ENCODE measurements at places on chromosomes 13 and 19. TPM values are rescaled to one million over a fixed set of nuclear protein-coding genes. Genes with fewer than 3 reads are reported as not detected.

IQCN gene
- total RNA-seq, result 62.3 TPM

RGS9BP gene
- total RNA-seq, result 2.4 TPM

ZIC2 gene
- total RNA-seq, result 6.9 TPM

SPIB gene
- total RNA-seq, result 0.24 TPM

GADD45GIP1 gene
- total RNA-seq, result 39.8 TPM

ETFB gene
- 146 TPM for total RNA-seq

ATCAY gene
- 4.8 TPM for total RNA-seq

ZNF578 gene
- 23.1 TPM for total RNA-seq

PPP1R15A gene
- 40.9 TPM for total RNA-seq

ELAVL3 gene
- 6.1 TPM for total RNA-seq

MYPOP gene
- total RNA-seq, result 9.4 TPM

HIPK4 gene
- total RNA-seq, result 13.7 TPM

CGB3 gene
- not detected for total RNA-seq

DNA sequence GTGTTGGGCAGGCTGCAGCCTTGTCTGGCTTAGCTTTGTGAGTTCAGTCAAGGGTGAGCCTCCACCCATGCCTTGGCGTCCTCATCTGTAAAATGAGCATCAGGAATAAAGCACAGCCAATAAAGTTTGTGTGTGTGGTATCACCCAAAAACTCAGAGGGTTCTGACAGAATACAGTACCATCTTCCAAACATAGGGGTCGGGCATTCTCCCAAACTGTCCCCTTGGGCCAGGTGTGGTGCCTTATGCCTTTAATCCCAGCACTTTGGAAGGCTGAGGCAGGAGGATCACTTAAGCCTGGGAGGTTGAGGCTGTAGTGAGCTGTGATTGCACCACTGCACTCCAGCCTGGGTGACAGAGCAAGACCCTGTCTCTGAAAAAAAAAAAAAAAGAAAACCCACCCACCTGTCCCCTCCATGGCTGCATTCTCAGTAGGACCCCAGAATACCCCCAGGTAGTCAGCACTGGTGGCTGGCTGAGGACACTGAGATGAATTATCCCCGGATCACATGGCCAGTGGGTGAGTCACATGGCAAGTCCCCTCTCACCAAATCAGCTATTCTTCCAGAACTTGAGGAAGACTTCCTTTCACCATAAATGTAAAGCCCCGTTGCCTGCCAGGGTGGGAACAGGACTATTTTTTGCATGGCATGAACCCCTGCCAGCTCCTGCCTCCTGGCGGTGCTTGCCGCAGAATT, 18.6 kb downstream of the POP4 start:
- no peaks in the 10 kb centered on the region for H3K27me3 ChIP-seq
- no peaks in the 10 kb centered on the region for H3K4me1 ChIP-seq
- H3K4me3 ChIP-seq, result no peak overlapping the region
- DNase-seq, result no peak
- H3K36me3 ChIP-seq, result no peaks in the 10 kb centered on the region

DNA sequence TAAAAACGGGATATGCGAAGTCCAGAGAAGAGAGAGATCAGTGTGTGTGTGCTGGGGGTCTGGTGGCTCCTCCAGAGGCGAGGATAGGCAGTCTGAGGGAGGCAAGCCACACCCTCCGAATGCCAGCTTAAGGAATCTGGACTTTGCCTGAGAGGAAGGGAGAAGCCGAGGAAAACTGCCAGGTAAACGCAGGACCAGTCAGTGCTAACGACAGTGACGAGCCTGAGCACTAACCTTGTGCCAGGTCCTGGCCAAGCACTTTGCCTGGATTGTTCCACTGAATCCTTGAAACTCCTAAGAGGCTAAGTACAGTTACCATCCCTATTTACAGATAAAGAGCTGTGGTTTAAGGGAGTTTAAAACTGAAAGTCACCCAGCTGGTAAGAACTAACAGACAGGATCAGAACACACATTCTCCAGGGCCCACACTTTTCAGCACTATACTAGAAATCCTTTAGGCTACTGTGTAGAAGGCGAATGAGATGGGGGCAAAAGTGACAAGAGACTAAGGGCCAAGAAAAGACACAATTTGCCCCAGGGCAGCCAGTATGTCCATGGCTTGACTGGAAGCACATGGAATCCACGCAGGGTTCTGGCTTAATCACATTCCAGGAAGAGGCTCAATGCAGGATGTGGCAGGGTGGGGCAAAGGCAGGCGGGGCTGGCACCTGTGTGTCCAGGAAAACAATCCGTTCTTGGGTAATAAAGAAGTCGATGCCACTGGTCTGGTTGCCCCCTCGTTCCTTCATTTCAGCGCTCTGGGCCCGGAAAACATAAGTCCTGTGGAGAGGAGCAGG, 15.1 kb downstream of the SMG9 start:
- H3K27ac ChIP-seq, result no peak overlapping the region
- no peaks in the 10 kb centered on the region for H3K36me3 ChIP-seq
- H3K4me1 ChIP-seq, result no peaks in the 10 kb centered on the region
- DNase-seq, result no peak
- H3K4me3 ChIP-seq, result no peak overlapping the region
- H3K27me3 ChIP-seq, result no peaks in the 10 kb centered on the region

- no peak overlapping the region for H3K27ac ChIP-seq
- H3K36me3 ChIP-seq, result no peaks in the 10 kb centered on the region
- H3K4me3 ChIP-seq, result no peak overlapping the region
- H3K27me3 ChIP-seq, result no peaks in the 10 kb centered on the region
Observed at GRCh38 chr13:37270226-37271001, 164.9 kb upstream of the CSNK1A1L start.

DNA sequence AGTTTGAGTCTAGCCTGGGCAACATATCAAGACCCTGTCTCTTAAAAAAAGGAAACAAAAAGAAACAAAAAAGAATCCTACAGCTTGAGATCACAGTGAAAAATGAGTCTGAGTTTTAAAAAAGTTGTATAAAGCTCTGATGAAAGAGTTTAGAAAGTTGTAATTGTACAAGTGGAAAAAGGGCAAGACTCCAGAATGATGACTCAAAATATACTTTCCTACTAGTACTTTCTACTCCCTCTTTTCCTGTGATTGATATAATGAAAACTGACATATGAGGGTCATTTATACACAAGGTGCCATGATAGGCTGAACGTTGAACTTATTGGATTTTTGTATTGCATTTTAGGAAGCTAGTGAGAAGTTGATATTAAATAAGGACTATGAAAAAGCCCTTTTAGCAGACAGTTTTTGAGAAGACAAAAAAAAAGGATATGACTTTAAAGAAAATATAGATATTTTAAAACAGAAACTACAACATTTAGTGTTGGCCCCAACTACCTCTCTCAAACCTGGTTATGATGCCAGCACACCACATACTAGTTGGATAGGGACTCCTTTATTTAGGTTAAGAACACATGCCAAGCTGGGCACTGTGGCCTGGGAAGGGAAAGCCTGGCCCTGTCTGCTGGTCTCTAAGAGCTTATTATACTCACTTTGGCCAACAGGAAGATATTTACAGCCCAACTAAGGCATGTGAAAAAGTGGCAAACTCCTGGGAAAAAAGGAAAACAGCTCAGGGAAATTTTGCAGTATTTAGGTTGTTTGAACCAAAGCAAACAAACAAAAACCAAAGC, 116.6 kb downstream of the KL start:
- H3K27me3 ChIP-seq, result no peaks in the 10 kb centered on the region
- no peaks in the 10 kb centered on the region for H3K36me3 ChIP-seq
- H3K27ac ChIP-seq, result no peak overlapping the region
- H3K4me3 ChIP-seq, result no peak overlapping the region

- H3K27me3 ChIP-seq, result no peaks in the 10 kb centered on the region
- H3K27ac ChIP-seq, result no peak overlapping the region
- DNase-seq, result peak; percentile 87
- H3K4me3 ChIP-seq, result peak overlapping the region; percentile 38
- H3K4me1 ChIP-seq, result no peaks in the 10 kb centered on the region
Observed at GRCh38 chr19:37855098-37855497, 51.3 kb downstream of the WDR87 start.

- no peak overlapping the region for H3K27ac ChIP-seq
- no peak overlapping the region for H3K4me3 ChIP-seq
- H3K4me1 ChIP-seq, result no peaks in the 10 kb centered on the region
- no peaks in the 10 kb centered on the region for H3K36me3 ChIP-seq
- no peaks in the 10 kb centered on the region for H3K27me3 ChIP-seq
- DNase-seq, result no peak
Observed at GRCh38 chr19:57419439-57419838, 8.5 kb downstream of the ZNF17 start.

- H3K36me3 ChIP-seq, result no peaks in the 10 kb centered on the region
- DNase-seq, result peak; percentile 32
- H3K27me3 ChIP-seq, result no peaks in the 10 kb centered on the region
- peak overlapping the region; percentile 25 for H3K27ac ChIP-seq
- H3K4me3 ChIP-seq, result no peak overlapping the region
Observed at GRCh38 chr13:50340551-50341287, 325.5 kb downstream of the KCNRG start.

GRCh38 chr13:95530178-95530577, 22.3 kb upstream of the CLDN10 start:
- DNase-seq, result no peak
- no peak overlapping the region for H3K27ac ChIP-seq
- H3K36me3 ChIP-seq, result no peaks in the 10 kb centered on the region
- H3K4me1 ChIP-seq, result no peaks in the 10 kb centered on the region
- H3K4me3 ChIP-seq, result no peak overlapping the region
- no peaks in the 10 kb centered on the region for H3K27me3 ChIP-seq

DNA sequence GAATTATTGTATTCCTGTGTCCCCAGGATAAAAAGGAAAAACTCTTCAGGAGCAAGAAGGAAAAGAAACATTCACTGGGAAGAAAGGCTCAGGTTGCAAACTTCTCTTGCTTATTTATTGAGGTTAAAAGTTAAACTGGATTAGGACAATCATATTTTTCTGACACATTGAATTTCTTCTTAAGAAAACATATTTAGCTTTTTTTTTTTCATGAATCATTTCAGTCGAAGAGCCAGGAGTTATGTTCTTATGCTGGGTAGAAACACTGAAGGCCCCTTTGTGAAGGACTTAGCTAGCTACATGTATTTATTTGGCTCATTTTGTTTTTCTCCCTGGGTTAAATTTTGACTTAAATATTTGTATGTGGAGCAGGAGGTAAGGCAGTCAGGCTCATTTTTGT, 434.0 kb downstream of the KLF5 start:
- no peak for DNase-seq
- H3K36me3 ChIP-seq, result no peaks in the 10 kb centered on the region
- H3K4me3 ChIP-seq, result no peak overlapping the region
- no peaks in the 10 kb centered on the region for H3K4me1 ChIP-seq
- no peaks in the 10 kb centered on the region for H3K27me3 ChIP-seq
- H3K27ac ChIP-seq, result no peak overlapping the region

- H3K36me3 ChIP-seq, result no peaks in the 10 kb centered on the region
- no peaks in the 10 kb centered on the region for H3K27me3 ChIP-seq
- no peak overlapping the region for H3K27ac ChIP-seq
- no peak for DNase-seq
- H3K4me3 ChIP-seq, result no peak overlapping the region
Observed at GRCh38 chr13:21998279-21998990, 327.6 kb downstream of the FGF9 start.

GRCh38 chr13:100753376-100753775, 78.8 kb upstream of the TMTC4 start:
- H3K36me3 ChIP-seq, result no peaks in the 10 kb centered on the region
- no peak overlapping the region for H3K4me3 ChIP-seq
- no peak overlapping the region for H3K27ac ChIP-seq
- DNase-seq, result no peak
- H3K4me1 ChIP-seq, result no peaks in the 10 kb centered on the region

DNA sequence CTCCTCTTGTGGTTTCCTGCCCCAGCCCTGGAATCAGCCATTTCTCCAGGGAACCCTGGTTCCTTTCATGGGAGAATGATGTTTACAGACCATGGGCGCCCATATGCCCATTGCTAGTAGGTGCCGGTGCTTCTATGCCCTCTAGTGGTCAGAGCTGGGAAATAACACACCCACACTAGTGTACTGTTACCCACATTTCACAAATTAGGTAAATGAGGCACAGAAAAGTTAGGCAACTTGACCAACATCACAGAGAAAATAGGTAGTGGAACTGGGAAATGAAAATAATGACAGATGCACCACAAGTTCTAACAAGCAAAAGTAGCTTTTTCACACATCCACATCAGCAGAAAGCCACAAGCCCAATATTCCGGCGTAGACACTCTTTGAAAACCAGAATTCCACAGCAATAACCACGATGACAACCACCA, 1.3 kb upstream of the CEACAM3 start:
- no peak overlapping the region for H3K4me3 ChIP-seq
- H3K27ac ChIP-seq, result no peak overlapping the region
- no peaks in the 10 kb centered on the region for H3K4me1 ChIP-seq
- H3K36me3 ChIP-seq, result no peaks in the 10 kb centered on the region
- no peaks in the 10 kb centered on the region for H3K27me3 ChIP-seq

- no peak for DNase-seq
- no peaks in the 10 kb centered on the region for H3K27me3 ChIP-seq
- no peak overlapping the region for H3K27ac ChIP-seq
- H3K4me3 ChIP-seq, result no peak overlapping the region
- H3K4me1 ChIP-seq, result no peaks in the 10 kb centered on the region
- H3K36me3 ChIP-seq, result no peaks in the 10 kb centered on the region
Observed at GRCh38 chr13:71672512-71672911, 194.5 kb downstream of the DACH1 start.

DNA sequence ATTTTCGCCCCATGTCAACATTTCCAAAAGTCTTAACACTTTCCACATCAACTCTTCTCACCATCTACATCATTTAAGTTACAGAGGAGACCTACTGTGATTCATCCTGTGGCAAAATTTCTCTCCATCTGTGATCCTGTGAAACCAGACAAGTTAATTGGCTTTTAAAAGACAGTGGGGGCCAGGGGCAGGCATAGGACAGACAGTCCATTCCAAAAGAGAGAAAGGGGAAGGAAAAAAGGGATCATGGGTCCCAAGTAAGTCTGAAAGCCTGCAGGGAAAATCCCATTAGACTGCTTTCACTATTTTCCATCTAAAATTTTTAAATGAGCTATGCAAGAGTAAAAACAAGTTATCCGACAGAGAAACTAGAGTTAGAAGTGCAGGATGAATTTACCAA, 121.0 kb downstream of the MRPL57 start:
- H3K36me3 ChIP-seq, result no peaks in the 10 kb centered on the region
- peak overlapping the region; percentile 76 for H3K27ac ChIP-seq
- no peak for DNase-seq
- peak overlapping the region; percentile 91 for H3K4me3 ChIP-seq
- peaks cover 9% of the 10 kb centered on the region for H3K4me1 ChIP-seq

- no peak for DNase-seq
- no peaks in the 10 kb centered on the region for H3K36me3 ChIP-seq
- no peaks in the 10 kb centered on the region for H3K27me3 ChIP-seq
- H3K27ac ChIP-seq, result no peak overlapping the region
- no peaks in the 10 kb centered on the region for H3K4me1 ChIP-seq
Observed at GRCh38 chr13:98686270-98686669, 66.2 kb downstream of the SLC15A1 start.

DNA sequence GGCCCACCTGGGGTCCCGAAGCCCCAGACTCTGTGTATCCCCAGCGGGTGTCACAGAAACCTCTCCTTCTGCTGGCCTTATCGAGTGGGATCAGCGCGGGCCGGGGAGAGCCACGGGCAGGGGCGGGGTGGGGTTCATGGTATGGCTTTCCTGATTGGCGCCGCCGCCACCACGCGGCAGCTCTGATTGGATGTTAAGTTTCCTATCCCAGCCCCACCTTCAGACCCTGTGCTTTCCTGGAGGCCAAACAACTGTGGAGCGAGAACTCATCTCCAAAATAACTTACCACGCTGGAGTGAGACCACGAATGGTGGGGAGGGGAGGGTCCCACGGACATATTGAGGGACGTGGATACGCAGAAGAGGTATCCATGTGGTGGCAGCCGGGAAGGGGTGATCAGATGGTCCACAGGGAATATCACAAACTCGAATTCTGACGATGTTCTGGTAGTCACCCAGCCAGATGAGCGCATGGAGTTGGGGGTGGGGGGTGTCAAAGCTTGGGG, 1.0 kb upstream of the ICAM5 start:
- H3K36me3 ChIP-seq, result no peaks in the 10 kb centered on the region
- H3K27me3 ChIP-seq, result peaks cover 5% of the 10 kb centered on the region
- peaks cover 40% of the 10 kb centered on the region for H3K4me1 ChIP-seq
- DNase-seq, result no peak
- H3K27ac ChIP-seq, result no peak overlapping the region
- H3K4me3 ChIP-seq, result no peak overlapping the region
